ENCODE measurements at places on chromosomes 3 and 15.

DNA sequence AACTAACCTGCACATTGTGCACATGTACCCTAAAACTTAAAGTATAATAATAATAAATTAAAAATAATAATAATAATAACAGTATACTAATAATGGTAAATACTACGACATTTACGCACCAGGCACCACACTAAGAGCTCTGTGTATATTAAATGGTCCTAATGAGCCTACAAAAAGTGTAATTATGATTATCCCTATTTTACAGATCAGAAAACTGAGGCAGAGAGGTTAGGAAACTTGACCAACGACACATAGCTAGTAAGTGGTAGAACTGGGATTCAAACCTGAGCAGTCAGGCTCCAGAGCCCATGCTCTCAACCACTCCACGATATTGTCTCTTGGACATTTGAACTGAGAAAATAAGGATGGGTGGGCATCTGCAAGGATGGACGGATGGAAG is 15.0 kb downstream of the KIF7 start:
- H3K27ac ChIP-seq, result no peak overlapping the region
- no peaks in the 10 kb centered on the region for H3K4me1 ChIP-seq
- no peaks in the 10 kb centered on the region for H3K27me3 ChIP-seq
- no peak for DNase-seq
- no peak overlapping the region for H3K4me3 ChIP-seq
- H3K36me3 ChIP-seq, result peaks cover 29% of the 10 kb centered on the region

- peaks cover 2% of the 10 kb centered on the region for H3K4me1 ChIP-seq
- no peak for DNase-seq
Observed at GRCh38 chr15:79887054-79887930, 9.5 kb downstream of the MTHFS start.

- no peak for DNase-seq
- H3K27me3 ChIP-seq, result no peaks in the 10 kb centered on the region
- H3K27ac ChIP-seq, result no peak overlapping the region
- H3K36me3 ChIP-seq, result no peaks in the 10 kb centered on the region
- H3K4me3 ChIP-seq, result no peak overlapping the region
- no peaks in the 10 kb centered on the region for H3K4me1 ChIP-seq
Observed at GRCh38 chr3:58991026-58991425, 58.8 kb downstream of the CFAP20DC start.

DNA sequence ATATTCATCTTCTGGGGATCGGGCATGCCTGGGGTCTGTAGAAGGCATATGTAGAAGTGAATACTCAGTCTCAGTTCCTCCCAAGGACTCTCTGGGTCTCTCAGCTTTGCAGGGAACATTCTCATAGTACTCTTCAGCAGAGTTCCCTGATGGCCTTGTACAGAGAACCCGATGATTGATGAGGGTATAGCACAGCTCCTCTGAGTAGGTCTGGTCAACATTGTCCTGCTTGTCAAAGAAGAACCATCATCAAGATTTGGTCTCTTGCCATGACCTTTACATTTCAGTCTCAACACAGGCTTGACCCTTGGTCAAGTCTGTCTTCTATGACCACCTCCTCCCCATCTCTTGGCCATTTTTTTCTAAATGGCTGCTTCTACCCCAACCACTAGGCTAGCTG is 9.5 kb downstream of the GCSAM start:
- peaks cover 2% of the 10 kb centered on the region for H3K4me1 ChIP-seq
- no peak overlapping the region for H3K4me3 ChIP-seq
- H3K27me3 ChIP-seq, result no peaks in the 10 kb centered on the region
- DNase-seq, result no peak
- H3K27ac ChIP-seq, result no peak overlapping the region

GRCh38 chr3:86867982-86868381 is 123.0 kb downstream of the VGLL3 start:
- DNase-seq, result no peak
- no peaks in the 10 kb centered on the region for H3K27me3 ChIP-seq
- no peak overlapping the region for H3K27ac ChIP-seq
- H3K4me3 ChIP-seq, result no peak overlapping the region
- H3K36me3 ChIP-seq, result no peaks in the 10 kb centered on the region
- H3K4me1 ChIP-seq, result no peaks in the 10 kb centered on the region

DNA sequence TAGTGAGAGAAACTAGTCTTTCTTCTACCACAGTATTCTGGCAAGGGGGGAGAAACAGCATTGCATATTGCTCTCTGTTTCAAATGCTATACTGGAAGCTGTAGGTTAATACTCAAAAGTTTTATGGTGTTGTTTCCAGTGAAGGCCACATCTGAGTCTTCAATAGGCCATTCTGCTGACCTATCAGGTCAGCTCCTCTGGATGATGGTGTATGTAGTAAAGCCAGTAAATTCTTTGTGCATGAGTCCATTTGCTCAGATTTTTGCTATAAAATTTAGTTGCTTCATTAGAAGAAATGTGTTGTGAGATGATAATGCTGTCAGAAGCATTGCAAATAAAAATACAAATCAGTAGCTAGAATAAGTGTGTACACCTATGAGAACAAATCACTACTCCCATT is 64.9 kb upstream of the RBMS3 start:
- H3K4me3 ChIP-seq, result no peak overlapping the region
- no peak for DNase-seq

- peak overlapping the region; percentile 92 for H3K27ac ChIP-seq
- no peak overlapping the region for H3K4me3 ChIP-seq
- no peaks in the 10 kb centered on the region for H3K4me1 ChIP-seq
- no peaks in the 10 kb centered on the region for H3K27me3 ChIP-seq
- H3K36me3 ChIP-seq, result no peaks in the 10 kb centered on the region
- DNase-seq, result peak; percentile 5
Observed at GRCh38 chr3:164233951-164234350, 844.3 kb downstream of the SI start.

DNA sequence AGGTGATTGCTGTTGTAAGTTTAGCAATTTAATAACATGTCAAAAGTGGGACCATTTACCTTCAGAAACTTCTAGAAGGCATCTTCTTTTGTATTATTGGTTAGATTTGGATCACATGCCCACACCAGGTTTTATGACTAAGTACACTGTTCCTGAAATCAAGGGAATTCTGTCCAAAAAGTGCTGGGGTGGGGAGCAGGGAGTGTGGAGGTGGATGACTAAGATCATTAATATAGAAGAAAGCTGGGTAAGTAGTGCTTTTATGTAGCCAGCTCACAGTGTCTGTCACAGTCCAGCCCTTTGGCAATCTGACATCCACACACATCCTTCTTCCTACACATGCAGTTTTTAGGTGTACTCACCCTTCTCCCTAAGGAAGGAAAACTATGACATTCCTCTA is 120.0 kb downstream of the TMCO5A start:
- H3K27ac ChIP-seq, result no peak overlapping the region
- no peaks in the 10 kb centered on the region for H3K36me3 ChIP-seq
- H3K4me1 ChIP-seq, result peaks cover 3% of the 10 kb centered on the region

- H3K36me3 ChIP-seq, result no peaks in the 10 kb centered on the region
- H3K27ac ChIP-seq, result no peak overlapping the region
- DNase-seq, result peak; percentile 43
- H3K27me3 ChIP-seq, result no peaks in the 10 kb centered on the region
- peaks cover 13% of the 10 kb centered on the region for H3K4me1 ChIP-seq
Observed at GRCh38 chr3:43378066-43378935, 92.0 kb downstream of the SNRK start.

GRCh38 chr3:14482271-14482721 is 57.8 kb downstream of the GRIP2 start:
- no peak overlapping the region for H3K4me3 ChIP-seq
- H3K27ac ChIP-seq, result no peak overlapping the region
- DNase-seq, result no peak
- no peaks in the 10 kb centered on the region for H3K27me3 ChIP-seq
- peaks cover 90% of the 10 kb centered on the region for H3K36me3 ChIP-seq

- peaks cover 2% of the 10 kb centered on the region for H3K4me1 ChIP-seq
- no peaks in the 10 kb centered on the region for H3K36me3 ChIP-seq
- no peaks in the 10 kb centered on the region for H3K27me3 ChIP-seq
- DNase-seq, result no peak
- H3K27ac ChIP-seq, result no peak overlapping the region
Observed at GRCh38 chr3:130374033-130374432, 28.6 kb downstream of the COL6A5 start.

- DNase-seq, result peak; percentile 53
- H3K4me3 ChIP-seq, result no peak overlapping the region
- peaks cover 3% of the 10 kb centered on the region for H3K27me3 ChIP-seq
- no peak overlapping the region for H3K27ac ChIP-seq
Observed at GRCh38 chr3:124620600-124621063, 109.6 kb upstream of the UMPS start.

GRCh38 chr3:143221446-143221845 is 101.9 kb downstream of the CHST2 start:
- H3K4me3 ChIP-seq, result no peak overlapping the region
- no peak overlapping the region for H3K27ac ChIP-seq
- DNase-seq, result no peak
- no peaks in the 10 kb centered on the region for H3K36me3 ChIP-seq

DNA sequence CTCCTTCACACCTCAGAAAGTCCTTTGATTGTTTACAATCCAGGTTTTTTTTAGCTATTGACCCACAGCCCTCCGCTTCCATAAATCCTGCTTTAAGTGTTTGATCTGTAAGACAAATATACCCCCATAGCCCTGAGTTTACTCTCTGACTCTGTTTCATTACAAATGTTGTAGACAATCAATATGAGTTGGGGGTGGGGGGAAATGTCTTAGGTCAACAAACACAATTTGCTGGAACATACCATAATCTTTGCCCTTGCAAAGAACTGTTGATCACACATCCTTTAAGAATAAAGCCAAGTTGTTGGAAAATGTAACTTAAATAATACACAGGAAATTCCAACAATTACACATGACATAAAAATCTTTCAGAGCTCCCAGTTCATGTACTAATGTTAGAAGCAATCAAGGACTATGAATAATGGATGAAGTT is 301.8 kb upstream of the SEMA6D start:
- no peaks in the 10 kb centered on the region for H3K36me3 ChIP-seq
- H3K27me3 ChIP-seq, result no peaks in the 10 kb centered on the region
- H3K4me3 ChIP-seq, result no peak overlapping the region
- DNase-seq, result no peak

GRCh38 chr15:74208496-74208895 is 5.9 kb upstream of the STRA6 start:
- H3K4me1 ChIP-seq, result peaks cover 63% of the 10 kb centered on the region
- no peaks in the 10 kb centered on the region for H3K36me3 ChIP-seq
- no peak for DNase-seq

DNA sequence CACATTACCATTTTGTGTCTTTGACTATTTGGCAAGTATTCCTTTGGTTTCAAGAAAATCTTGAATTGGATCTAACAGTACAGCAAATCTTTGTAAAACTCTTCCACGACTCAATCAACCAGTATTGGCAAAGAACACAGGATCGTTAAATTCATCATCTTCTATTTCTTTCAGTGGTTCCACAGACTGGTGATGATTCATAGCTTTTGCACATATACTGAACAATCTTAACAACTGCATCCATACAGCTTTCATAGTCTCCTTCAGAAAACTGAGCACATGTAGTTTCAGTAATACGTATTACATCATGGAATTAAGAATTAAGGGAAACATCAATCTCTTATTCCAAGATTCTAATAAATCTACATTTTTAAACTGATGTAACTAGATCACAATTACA is 91.6 kb upstream of the LIPC start:
- peaks cover 7% of the 10 kb centered on the region for H3K4me1 ChIP-seq
- no peaks in the 10 kb centered on the region for H3K27me3 ChIP-seq
- DNase-seq, result no peak
- no peak overlapping the region for H3K27ac ChIP-seq
- H3K36me3 ChIP-seq, result no peaks in the 10 kb centered on the region

- no peak for DNase-seq
- H3K27me3 ChIP-seq, result no peaks in the 10 kb centered on the region
- no peak overlapping the region for H3K4me3 ChIP-seq
- H3K36me3 ChIP-seq, result no peaks in the 10 kb centered on the region
Observed at GRCh38 chr15:79721256-79721655, 175.6 kb downstream of the MTHFS start.

GRCh38 chr3:143847787-143848631 is at the start of gene SLC9A9:
SLC9A9 (minus strand) TSS chr3:143848468; CDS start chr3:143848322, 146 bp downstream.
- no peaks in the 10 kb centered on the region for H3K36me3 ChIP-seq
- H3K4me3 ChIP-seq, result peak within 1 kb of the TSS; percentile 95
- DNase-seq, result peak; percentile 75
- H3K4me1 ChIP-seq, result no peaks in the 10 kb centered on the region
- no peak within 1 kb of the TSS for H3K27ac ChIP-seq
- no peaks in the 10 kb centered on the region for H3K27me3 ChIP-seq

DNA sequence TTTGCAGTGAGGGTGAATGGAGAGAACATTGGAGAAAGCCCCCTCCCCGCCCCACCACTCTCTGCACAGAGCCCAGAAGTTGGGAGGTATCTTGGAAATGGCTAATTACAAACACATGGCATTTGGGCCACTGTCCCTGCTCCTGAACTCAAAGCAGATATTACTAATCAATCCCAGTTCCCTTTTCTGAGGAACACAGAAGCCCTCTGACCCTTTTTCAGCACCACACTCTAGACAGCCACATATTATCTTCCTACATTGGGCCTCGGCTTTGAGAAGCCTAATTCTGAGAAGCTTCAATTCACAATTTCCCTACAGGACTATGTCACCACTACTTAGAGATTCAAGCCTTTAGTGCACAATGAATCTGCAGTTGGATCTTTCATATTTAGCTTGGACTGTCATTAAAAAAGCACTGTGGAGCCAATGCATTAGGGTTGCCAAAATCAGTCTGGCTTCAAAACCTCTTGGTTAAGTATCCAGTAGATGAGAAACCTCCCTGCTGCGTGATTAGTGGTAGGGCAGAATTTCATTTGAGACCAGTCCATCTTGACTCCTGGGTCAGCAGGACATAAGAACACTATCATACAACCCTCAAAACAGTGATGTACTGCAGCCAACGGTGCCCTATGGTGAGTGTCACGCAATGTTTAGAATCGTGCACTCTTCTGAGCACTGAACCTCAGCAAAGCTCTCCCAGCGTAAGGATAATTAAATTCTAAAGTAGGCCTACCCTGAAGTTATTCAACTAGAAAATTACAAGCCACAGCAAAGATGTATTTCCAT is 26.1 kb downstream of the MGLL start:
- no peak overlapping the region for H3K27ac ChIP-seq
- no peak for DNase-seq
- no peaks in the 10 kb centered on the region for H3K27me3 ChIP-seq
- H3K36me3 ChIP-seq, result peaks cover 22% of the 10 kb centered on the region
- H3K4me3 ChIP-seq, result no peak overlapping the region
- H3K4me1 ChIP-seq, result peaks cover 34% of the 10 kb centered on the region

DNA sequence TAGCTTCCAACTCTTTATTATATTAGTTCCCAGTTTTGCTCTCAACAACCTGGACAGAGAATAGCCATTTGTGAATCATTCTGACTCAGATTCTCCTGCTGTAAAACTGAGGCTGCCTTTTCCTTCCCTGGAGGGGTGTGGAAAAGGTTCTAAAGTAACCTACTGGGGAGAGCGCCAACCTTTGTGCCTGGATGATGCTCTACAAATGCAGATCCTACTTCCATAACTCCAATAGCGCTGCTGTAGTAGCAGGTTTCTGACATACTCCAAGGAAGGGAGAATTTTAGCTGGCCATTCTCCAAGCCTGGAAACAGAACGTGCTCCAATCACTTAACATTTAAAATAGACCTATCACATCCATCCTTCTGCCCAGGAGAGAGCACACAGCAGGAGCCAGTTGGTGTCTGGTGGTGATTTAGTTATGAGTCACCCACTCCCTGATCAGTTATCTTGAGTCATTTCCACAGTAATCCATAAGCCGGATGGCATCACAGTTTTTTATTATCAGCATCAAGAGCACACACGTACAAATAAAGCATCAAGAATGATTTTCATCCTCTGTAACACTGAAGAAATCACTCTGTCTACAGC is 38.3 kb downstream of the MYH15 start:
- H3K36me3 ChIP-seq, result no peaks in the 10 kb centered on the region
- H3K27me3 ChIP-seq, result no peaks in the 10 kb centered on the region
- H3K4me1 ChIP-seq, result peaks cover 3% of the 10 kb centered on the region
- H3K27ac ChIP-seq, result peak overlapping the region; percentile 91
- DNase-seq, result peak; percentile 84
- H3K4me3 ChIP-seq, result peak overlapping the region; percentile 36

All from mesenchymal stem cell (in vitro differentiated cells and primary cell).